ENCODE measurements at places on chromosomes 2 and 18.

- peak; percentile 48 for DNase-seq
Measured at GRCh38 chr2:217851191-217852020, 151.4 kb downstream of the TNS1 start.

DNA sequence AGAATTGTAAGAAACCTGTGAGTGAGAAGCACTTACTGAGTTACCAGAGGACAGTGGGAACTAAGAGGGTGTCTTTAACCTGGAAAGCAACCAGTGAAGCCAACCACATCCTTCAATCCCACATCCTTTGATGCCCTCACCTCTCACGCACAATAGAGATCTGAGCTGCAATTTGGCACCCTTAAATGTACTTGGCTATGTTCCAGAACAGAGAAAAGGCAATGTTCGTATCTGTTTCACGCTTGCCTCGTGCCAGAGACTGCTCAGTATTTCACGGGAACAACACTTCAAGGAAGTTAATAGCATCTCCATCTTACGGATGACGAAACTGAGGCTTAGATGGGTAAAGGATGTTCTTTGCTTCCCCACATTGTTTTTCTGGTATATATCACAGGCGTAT, 167.4 kb downstream of the DPP10 start:
- DNase-seq = no peak

DNA sequence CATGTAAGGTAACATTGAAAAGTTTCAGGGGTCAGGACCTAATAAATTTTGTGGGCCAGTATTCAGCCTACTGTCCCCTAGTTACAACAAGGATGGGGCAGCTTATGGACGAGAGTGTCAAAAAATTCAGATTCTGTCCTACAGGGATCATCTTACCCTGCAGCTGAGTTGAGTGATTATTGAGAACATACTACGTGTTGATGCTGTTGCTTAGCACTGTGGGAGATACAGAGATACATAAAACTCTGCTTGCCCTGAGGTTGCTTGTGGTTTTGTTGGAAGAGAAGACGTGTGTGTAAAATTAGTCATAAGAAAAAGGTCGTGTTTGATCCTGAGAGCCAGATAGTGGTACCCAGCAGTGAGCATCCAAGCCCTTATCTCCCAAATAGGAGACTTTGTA, 253.2 kb downstream of the NEDD4L start:
- DNase-seq = peak; percentile 41

GRCh38 chr2:105782646-105783045, 37.9 kb downstream of the NCK2 start:
- DNase-seq = no peak

GRCh38 chr2:3745920-3746319, 42.5 kb downstream of the DCDC2C start:
- DNase-seq = no peak

GRCh38 chr2:169363560-169364150, 1.3 kb upstream of the LRP2 start:
- DNase-seq = peak; percentile 21

GRCh38 chr18:52596748-52597435, 256.9 kb downstream of the DCC start:
- DNase-seq = no peak

GRCh38 chr2:134705861-134706586, 12.8 kb downstream of the TMEM163 start:
- no peak for DNase-seq

DNA sequence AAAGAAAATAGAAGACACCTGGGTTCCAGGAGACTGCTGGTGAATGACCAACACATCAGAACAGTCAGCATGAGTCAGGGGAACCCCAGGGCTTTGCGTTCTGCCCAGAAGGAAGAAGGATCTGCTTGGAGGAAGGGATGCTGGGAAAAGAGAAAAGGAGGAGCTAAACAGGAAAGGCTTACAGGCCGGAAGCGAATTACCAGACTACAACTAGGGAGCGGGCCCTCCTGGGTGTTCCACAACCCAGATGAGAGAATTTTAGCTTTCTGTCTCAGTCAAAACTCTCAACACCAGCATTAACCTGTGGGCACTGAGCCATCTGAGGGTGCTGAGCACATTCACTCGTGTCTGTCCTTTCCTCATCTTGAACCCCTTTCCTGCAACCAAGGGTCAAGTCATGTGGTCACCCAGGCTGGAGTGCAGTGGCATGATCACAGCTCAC, 19.2 kb downstream of the CDC42EP3 start:
- peak; percentile 98 for DNase-seq

GRCh38 chr2:45901468-45902032, 250.1 kb downstream of the PRKCE start:
- DNase-seq = no peak

DNA sequence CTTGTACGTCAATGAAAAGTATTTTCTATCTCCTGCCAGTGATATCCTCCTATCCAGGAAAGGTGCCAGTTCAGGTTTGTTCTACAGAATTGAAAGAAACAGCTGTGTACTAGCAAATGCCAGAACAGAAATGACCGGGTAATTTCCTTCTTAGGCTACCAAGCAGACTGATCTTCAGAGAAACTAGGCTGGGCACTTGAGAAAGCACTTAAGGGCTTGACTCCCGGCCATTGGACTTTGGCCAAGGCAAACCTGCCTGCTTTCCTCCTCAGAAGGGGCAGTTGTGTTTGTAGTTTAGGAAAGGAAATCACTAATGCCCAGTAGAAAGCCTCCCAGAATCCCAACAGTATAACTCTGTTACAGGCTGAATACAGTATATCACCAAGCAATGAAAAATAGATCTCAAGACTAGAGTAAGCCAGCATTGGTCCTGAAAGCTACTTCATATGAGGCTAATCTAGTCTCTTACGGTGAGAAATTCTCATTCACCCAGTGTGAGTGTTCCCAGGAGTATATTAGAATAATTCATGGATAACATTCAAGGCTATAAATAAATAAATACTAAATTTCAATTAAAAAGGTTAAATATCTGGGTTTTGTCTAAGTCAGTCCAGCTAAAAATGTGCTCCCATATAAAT, 43.0 kb upstream of the COL5A2 start:
- DNase-seq = no peak

GRCh38 chr2:66442516-66443185, 7.7 kb downstream of the MEIS1 start:
- no peak for DNase-seq

GRCh38 chr2:129733041-129733440, 246.4 kb upstream of the RAB6C start:
- no peak for DNase-seq

- DNase-seq = peak; percentile 46
Measured at GRCh38 chr18:53380063-53380639, 844.3 kb downstream of the MBD2 start.

DNA sequence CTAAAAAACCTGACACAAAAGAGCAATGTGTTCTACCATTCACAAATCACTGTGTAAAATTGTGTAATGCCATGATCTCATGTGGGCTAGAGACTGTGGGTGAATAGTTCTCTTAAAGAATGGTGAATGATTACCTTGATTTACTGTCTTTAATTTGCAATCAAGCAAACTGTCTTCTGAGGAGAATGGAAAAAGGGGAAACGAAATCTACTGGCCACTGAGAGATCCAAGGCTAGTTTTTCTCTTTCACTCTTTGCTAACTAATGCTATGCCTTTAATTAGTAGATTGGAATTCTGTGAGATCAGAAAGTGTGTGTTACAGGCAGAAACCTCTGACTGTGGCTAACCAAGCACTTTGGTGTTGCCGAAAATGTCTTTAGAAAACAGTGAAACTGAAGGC, 422.7 kb downstream of the TGIF1 start:
- peak; percentile 45 for DNase-seq

DNA sequence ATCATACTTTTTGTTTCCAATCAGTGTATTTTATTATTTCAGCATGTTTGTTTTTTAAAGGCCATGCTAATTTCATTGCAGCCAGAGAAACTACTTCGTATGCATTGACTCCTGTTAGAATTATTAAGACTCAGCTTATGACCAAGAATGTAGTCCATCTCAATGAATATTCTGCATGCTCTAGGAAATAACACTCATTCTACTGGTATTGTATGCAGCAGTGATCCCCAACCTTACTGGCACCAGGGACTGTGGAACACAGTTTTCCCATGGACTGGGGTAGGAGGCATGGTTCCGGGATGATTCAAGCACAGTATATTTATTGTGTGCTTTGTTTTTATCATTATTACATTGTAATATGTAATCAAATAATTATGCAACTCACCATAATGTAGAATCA, 356.9 kb downstream of the DSEL start:
- no peak for DNase-seq

GRCh38 chr2:221605751-221606240, 33.7 kb upstream of the EPHA4 start:
- DNase-seq = no peak

- DNase-seq = no peak
Measured at GRCh38 chr2:239383759-239384156, 17.1 kb downstream of the HDAC4 start.

- no peak for DNase-seq
Measured at GRCh38 chr2:206422493-206422892, 20.8 kb upstream of the ADAM23 start.

DNA sequence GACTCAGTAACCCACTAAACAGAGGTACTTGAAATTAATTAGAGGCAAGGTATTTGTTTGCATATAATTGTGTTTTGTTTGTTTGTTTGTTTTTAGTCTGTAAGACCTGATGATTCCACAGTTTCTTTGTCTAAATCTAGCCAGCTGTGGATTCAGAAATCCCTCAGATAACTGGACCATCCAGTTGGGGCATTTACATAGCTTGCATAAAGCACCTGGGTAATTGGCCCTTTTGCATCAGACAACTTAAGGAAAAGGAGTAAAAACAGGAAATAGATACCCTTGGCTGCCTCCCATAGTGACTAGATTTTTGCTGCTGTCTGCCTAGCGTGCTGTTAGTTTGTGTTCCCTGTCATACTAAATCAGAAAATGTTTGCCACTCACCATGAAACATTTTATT, 46.6 kb upstream of the XIRP2 start:
- DNase-seq = no peak

DNA sequence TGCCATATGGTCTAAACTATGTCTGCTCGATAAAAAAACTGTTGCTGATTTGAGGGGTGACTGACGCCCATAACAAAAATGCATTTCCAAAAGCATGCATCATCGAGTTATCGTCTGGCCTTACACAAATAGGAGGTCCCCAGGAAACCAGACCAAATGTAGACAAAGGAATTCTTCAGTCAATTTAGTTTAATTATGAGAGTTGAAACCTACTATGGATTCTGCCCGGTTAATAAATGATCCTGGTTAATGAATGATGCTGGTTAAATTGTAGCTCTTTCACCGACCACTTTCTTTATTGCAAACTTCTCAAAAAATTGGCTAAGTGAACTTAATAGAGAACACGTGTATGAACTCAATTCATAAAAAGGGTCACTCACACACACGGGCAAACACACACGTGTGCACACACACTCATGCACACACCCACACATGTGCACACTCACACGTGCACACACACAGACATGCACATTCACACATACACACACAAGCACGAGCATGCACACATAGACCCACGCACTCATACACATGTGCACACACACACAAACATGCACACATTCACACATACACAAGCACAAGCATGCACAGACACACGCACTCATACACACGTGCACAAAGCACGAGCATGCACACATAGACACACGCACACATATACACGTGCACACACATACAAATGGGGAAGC, 59.0 kb upstream of the SALL3 start:
- DNase-seq = peak; percentile 32

DNA sequence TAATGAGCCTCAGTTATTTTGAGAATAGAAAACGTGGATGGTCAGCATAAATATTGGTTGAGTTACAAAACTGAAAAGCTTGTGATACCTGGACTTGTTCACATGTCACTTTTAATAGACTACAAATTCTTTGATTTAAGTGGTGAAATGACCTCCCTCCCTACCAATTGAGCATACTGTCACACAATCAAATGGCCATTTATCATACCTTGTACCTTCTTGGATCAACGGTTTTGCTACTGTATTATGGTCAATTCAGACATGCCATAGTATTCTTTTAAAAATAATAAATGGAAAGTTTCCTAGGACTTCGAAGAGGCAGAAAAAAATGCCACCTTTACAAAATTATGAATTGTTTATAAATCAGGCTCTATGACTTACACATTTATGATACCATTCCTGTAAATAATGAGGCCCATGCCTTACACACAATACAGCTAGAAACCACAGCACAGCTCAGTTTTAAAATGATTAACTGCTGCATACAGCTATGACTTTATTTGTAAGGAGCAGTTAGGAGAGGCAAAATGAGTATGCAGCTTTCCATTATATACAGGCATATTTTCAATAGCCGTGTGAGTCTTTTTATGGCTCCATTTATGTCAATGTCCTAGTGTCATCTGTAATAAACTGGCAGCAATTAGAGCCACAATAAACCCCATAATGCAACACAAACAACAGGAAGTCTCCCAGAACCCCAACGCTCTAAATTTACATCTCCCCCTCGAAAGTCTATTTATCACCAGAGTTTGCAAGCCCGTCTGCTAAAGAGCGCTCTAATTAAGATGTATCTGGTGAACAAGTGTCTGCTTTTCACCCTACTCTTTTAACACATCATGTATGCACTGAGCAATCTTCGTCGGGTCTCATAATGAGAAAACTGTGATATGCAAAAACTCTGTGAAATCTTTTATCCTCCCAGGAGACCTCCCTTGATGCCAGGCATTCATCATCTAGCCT, 176.1 kb downstream of the ZNF521 start:
- DNase-seq = no peak

DNA sequence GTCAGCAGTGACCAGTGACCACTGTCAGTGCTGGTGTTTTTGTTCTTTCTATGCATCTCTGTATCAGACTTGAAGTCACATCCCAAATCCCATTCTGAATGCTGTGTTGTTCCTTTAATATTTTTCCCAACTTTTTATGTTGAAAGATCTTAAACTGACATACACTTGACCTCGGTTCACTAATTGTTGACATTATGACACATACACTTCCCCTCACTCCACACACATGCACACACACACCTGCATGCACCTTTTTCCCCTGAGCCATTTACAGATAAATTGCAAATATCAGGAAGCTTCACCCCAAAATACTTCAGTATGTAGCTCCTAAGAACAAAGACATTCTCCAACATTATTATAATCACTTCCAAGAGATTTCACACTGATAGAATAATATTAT, 62.4 kb downstream of the CFAP221 start:
- peak; percentile 8 for DNase-seq

DNA sequence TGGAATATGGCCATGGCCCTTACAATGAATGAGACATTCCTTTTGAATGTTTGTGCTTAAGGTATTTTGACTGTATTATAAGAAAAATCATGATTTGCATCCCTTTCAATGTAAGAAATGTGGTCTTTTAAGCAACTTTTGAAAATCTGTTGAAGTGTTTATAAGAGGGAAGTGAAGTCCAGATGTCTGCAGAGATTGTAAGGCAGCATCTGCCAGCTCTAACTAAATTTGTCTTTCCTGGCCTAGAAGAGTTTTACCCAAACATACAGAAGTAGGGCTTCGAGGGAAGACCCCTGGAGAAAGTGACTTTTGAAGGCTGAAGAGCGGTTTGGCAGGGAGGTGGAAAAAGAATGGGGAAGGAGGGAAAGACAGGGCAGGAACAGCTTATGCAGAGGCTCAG, 12.2 kb downstream of the EML6 start:
- DNase-seq = no peak
